ENCODE measurements at places on chromosomes 6 and 20. TPM values are rescaled to one million over a fixed set of nuclear protein-coding genes. Genes with fewer than 3 reads are reported as not detected.
A peak's percentile ranks its signal among the peaks of the same experiment; 100 is the strongest.

The BACH2 gene
- total RNA-seq = 7.5 TPM

The KCNK16 gene
- not detected for total RNA-seq

The PHACTR2 gene
- total RNA-seq = 56.8 TPM

The ANGPT4 gene
- total RNA-seq = 0.14 TPM

The GNMT gene
- total RNA-seq = not detected

The PIGU gene
- 4.1 TPM for total RNA-seq

The ATP6V1G2 gene
- 0.82 TPM for total RNA-seq

DNA sequence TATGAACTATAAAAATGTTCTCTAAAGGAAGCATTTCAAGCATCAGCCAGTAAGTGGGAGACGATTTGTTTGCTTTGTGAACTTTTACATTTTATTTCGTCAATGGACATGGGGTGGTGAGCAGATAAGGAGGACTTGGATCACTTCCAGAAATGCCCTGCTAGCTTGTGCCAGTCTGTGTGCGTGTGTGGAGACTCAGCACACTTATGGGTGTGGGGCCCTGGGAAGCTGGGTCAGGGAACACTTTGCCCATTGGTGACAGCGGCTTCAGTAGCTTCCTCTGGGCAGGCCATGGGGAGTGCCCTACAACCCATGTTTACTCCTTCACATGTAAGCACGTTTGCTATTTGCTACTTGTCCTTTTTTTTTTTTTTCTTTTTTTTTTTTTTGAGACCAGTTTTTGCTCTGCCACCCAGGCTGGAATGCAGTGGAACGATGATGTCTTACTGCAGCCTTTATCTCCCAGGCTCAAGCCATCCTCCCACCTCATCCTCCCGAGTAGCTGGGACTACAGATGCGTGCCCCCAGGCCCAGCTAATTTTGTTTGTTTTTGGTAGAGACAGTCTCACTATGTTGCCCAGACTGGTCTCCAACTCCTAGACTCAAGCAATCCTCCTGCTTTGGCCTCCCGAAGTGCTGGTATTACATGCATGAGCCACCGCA, 24.2 kb downstream of the PRDM1 start:
- H3K36me3 ChIP-seq = no peaks in the 10 kb centered on the region
- peak; percentile 75 for DNase-seq
- H3K4me1 ChIP-seq = peaks cover 11% of the 10 kb centered on the region
- no peak overlapping the region for H3K4me3 ChIP-seq
- H3K27me3 ChIP-seq = no peaks in the 10 kb centered on the region

DNA sequence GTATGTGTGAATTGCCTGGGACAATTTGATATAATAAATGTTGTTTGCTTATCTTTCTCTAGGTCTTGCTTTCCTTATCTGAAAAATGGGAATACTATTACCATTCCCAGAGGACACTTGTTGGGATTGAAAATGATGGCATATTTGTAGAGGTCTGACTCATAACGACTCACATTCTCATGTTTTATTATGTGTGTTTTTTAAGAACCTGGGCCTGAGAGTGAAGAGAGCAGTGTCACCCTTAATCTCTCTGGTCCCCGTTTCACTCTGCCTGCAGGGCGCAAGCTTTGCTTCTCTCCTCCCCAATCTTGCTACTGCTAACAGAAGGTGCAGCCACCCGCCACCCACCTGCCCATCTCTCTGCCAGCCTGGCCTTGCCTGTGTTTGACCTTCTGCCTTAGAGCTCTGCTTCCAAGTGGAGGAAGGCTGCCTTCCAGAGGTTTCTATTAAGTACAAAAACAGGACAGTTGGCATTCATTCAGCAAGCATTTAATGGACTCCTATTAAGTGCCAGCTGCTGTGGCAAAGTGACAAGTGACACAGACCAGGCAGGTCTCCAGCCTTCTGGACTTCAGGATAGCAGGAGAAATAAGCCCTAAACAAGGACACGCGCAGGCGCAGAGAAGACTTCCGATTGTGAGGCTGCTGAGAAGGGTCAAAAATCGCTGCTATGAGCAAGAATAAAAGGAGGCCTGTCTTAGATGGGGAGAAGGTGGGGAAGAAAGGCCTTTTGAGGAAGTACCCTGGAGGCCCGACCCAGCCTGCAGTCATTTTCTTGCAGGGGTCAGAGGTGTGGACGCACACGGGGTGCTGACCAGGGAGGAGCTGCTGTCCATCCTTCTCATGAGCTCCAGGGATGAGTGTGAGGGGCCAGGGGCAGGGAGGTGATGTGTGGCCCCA, 112.5 kb downstream of the JPH2 start:
- H3K4me1 ChIP-seq = no peaks in the 10 kb centered on the region
- no peaks in the 10 kb centered on the region for H3K36me3 ChIP-seq
- H3K27ac ChIP-seq = no peak overlapping the region
- H3K4me3 ChIP-seq = no peak overlapping the region
- no peaks in the 10 kb centered on the region for H3K27me3 ChIP-seq

DNA sequence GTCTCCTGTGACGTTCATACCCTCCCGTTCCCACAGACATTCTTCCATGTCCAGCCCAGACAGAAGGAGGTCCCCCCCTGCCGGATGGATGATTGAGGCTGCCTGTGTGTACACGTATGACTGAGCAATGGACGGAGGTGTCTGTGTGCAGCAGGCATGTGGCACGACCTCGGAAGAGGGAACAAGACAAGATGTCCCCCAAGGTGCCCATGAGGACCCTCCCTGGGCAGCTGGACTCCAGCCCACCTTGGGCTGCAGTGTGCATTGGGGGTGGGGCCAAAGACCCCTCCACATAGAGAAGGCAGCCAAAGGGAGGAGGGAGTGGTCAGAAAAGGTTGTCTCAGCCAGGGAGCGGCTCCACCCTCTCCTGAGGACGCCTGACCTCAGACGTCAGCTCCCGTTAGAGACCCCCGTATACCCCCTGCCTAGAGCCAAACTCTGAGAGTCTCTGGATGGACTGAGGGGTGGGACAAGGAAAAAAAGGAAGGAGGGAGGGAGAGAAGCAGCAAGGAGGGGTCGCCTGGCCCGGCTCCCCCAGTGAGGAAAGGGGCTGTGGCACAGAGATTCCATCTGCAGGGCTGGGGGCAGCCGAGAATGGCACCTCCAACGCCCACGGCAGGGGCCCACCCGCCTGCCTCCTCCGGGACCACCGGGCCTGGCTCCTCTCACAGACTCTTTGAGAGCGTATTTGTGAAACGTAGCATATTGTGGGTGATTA, 92.9 kb upstream of the BHLHE23 start:
- DNase-seq = peak; percentile 2
- no peak overlapping the region for H3K27ac ChIP-seq
- no peak overlapping the region for H3K4me3 ChIP-seq
- H3K27me3 ChIP-seq = peaks cover 57% of the 10 kb centered on the region
- peaks cover 6% of the 10 kb centered on the region for H3K4me1 ChIP-seq

DNA sequence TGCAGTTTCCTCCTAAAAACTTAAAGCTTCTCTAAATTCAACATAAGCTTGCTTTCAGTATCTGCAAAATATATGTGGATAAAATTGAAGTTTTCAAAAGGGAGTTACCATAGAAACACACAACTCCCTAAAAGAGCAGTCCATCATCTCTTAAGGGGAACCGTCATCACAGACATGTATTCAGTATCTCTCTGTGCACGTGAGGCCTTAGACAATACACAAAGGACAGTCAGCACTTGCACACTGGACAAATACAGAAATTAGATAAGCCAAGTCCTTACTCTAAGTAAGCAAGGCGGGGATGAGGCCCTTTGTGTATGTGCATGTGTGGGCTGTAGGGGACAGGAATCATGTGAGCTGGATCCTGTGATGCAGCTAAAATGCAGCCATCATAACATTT, 136.6 kb downstream of the BACH2 start:
- DNase-seq = no peak
- no peak overlapping the region for H3K27ac ChIP-seq
- no peak overlapping the region for H3K4me3 ChIP-seq
- no peaks in the 10 kb centered on the region for H3K36me3 ChIP-seq

DNA sequence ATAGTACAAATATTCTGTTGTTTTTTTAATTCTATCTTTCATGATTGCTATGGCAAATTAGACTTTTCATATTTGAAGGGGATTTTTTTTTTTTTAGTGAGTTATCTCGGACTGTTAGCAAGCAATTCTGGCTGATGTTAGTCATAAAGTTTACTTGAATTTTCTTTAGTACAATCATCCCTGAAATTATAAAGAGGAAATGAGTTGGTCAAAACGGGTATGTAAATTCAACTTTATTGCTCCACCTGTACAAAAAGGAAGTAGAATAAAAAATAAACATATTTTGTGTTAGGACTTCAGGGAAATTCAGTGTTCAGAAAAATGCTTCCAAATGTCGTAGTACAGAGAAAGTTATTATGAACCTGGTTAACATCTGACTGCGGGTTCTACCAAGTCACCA, 40.3 kb downstream of the PPP1R14C start:
- DNase-seq = no peak
- no peaks in the 10 kb centered on the region for H3K27me3 ChIP-seq
- H3K36me3 ChIP-seq = no peaks in the 10 kb centered on the region
- no peak overlapping the region for H3K4me3 ChIP-seq
- H3K4me1 ChIP-seq = peaks cover 14% of the 10 kb centered on the region

- no peak for DNase-seq
- H3K27me3 ChIP-seq = peaks cover 18% of the 10 kb centered on the region
- no peak overlapping the region for H3K27ac ChIP-seq
- H3K4me1 ChIP-seq = peaks cover 19% of the 10 kb centered on the region
- H3K36me3 ChIP-seq = no peaks in the 10 kb centered on the region
Measured at GRCh38 chr6:44561060-44561623, 173.6 kb downstream of the CDC5L start.

GRCh38 chr6:168611691-168612090, 170.7 kb downstream of the SMOC2 start:
- no peak for DNase-seq
- no peaks in the 10 kb centered on the region for H3K27me3 ChIP-seq
- no peak overlapping the region for H3K4me3 ChIP-seq
- H3K36me3 ChIP-seq = no peaks in the 10 kb centered on the region

GRCh38 chr6:21064756-21065340, 528.7 kb upstream of the SOX4 start:
- H3K4me3 ChIP-seq = no peak overlapping the region
- no peak overlapping the region for H3K27ac ChIP-seq
- peaks cover 1% of the 10 kb centered on the region for H3K36me3 ChIP-seq
- no peak for DNase-seq
- no peaks in the 10 kb centered on the region for H3K27me3 ChIP-seq
- H3K4me1 ChIP-seq = no peaks in the 10 kb centered on the region

DNA sequence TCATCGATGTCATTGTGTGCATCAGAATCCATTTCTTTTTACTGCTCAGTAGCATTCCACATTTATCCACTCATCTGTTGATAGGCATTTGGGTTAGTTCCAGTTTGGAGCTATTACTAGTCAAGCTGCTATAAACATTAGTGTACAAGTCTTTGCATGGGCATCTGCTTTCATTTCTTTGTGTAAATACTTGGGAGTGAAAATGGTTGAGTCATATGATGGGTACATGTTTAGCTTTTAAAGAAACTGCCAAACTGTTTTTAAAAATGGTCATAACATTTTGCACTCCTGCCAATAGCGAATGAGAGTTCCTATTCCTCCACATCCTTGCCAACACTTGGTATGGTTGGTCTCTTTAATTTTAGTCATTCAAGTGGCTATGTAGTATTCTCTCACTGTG, 21.2 kb upstream of the SLC22A2 start:
- no peak overlapping the region for H3K4me3 ChIP-seq
- DNase-seq = no peak
- H3K27me3 ChIP-seq = no peaks in the 10 kb centered on the region
- H3K27ac ChIP-seq = no peak overlapping the region

DNA sequence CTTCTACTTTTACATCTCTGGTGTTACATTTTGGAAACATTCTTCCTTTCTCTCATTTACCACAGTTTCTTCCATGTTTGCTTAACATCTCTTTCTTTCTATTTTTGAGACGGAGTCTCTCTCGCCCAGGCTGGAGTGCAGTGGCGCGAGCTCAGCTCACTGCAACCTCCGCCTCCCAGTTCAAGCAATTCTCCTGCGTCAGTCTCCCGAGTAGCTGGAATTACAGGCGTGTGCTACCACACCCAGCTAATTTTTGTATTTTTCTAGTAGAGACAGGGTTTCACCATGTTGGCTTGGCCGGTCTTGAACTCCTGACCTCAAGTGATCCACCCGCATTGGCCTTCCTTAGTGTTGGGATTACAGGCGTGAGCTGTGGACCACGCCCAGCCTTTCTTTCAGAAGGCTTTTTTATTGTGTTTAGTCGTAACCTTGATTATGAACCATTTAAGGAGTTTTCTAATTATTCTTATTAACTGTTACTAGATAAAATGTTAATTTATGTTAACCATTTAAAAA, 27.8 kb downstream of the MAP3K4 start:
- no peak overlapping the region for H3K4me3 ChIP-seq
- H3K27me3 ChIP-seq = no peaks in the 10 kb centered on the region
- no peak for DNase-seq
- H3K4me1 ChIP-seq = no peaks in the 10 kb centered on the region

DNA sequence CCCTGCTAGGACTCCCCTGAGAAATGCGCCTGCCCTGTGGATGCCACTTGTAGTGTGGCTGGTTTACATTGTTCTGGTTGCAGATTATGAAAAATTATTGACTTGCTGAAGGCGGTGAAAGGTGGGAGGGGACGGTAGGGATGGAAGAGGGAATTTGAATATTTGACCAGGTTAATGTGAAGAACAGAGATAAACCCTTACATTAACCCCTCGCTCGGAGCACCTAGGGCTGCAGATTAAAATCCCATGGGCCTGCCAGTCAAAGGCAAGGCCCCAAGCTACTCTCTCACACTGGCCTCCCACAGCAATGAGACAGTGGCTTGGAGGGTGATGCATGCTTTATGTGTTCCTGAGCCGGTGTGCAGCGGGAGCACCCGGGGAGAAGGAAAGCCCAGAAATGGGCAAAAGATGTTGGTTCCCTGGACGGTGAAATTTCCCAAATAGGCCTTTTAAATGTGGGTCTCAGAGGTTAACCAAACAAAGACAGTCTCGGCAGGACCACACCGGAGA, 2.5 kb downstream of the FOXF2 start:
- H3K27me3 ChIP-seq = peaks cover 97% of the 10 kb centered on the region
- H3K27ac ChIP-seq = peak overlapping the region; percentile 88
- peak overlapping the region; percentile 28 for H3K4me3 ChIP-seq
- no peaks in the 10 kb centered on the region for H3K36me3 ChIP-seq
- no peak for DNase-seq

- H3K4me1 ChIP-seq = no peaks in the 10 kb centered on the region
- H3K27me3 ChIP-seq = no peaks in the 10 kb centered on the region
- no peak overlapping the region for H3K4me3 ChIP-seq
- H3K27ac ChIP-seq = no peak overlapping the region
- no peaks in the 10 kb centered on the region for H3K36me3 ChIP-seq
Measured at GRCh38 chr6:121837545-121838229, 402.2 kb downstream of the GJA1 start.

DNA sequence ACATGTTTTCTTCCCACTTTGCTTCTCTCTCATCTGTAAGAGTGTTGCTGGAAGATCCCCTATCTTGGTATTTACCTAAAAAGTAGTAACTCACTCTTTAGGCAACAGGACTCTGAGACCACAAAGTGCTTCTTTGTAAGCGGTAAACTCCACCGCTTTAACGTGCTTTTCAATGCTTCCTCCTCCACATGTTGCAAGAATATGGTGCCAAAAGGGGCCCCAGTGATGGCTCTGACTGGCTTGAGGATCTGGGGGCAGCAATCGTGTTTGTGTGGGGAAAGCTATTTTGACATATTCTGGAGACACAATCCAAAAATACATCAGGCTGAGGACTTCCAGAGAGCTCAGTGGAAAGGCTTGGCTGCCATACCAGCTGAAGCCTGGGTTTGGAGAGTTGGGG, 12.4 kb upstream of the CPNE5 start:
- DNase-seq = no peak
- H3K4me1 ChIP-seq = no peaks in the 10 kb centered on the region
- no peaks in the 10 kb centered on the region for H3K36me3 ChIP-seq
- H3K4me3 ChIP-seq = no peak overlapping the region
- no peaks in the 10 kb centered on the region for H3K27me3 ChIP-seq
